T-helper 2 cell (primary cell): ENCODE measurements at places on chromosomes 5 and 9.

DNA sequence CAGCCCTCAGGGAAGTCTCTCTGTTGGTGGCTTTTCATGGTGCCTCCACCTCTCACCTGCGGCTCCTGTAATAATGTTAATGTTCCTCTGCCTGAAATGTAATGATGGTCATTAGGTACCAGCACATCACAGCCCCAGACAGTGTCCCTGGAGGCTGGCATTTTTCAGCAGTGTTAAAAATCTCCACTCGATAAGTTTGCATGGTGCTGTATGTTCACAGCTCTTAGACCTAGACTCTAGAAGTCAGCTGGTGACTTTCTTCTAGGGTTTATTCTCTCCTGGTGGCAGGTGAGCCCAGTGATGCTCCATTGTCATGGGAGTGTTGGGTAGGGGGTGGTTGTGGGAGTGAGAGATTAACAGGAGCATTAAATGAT, 53.1 kb downstream of the GPR107 start:
- no peak for DNase-seq

- no peak for DNase-seq
These were observed 25.2 kb downstream of the EMB start for GRCh38 chr5:50415912-50416311.

DNA sequence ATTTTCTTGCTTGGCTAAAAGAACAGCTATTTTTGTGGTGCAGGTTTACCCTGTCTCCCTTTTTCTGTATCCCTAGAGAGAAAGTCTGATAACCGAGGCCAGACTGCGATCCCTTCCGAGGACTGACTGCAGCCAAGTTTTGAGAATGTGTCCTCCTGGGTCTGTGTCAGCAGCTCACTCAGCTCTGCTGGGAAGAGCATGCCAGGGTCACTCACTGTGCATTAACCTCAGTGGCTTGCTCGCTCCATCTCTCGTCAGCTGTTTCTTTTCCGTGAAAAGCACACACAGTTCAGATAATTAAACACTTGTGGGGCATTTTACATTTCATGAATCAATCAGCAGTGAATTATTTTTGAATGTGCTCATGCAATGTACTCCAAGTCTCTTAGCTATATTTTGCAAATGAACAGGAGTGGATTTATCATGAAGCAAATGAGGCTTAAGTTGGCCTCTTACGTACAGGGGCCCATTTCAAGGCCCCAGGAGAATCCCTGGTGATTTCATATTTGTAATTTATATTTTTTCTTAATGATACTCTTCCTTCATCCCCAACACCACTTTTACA, 252.1 kb downstream of the SMARCA2 start:
- DNase-seq, result no peak

- DNase-seq, result peak; percentile 6
These were observed 11.6 kb upstream of the WHRN start for GRCh38 chr9:114516913-114517312.

GRCh38 chr5:154878642-154879335, 20.4 kb downstream of the CNOT8 start:
- DNase-seq, result no peak

DNA sequence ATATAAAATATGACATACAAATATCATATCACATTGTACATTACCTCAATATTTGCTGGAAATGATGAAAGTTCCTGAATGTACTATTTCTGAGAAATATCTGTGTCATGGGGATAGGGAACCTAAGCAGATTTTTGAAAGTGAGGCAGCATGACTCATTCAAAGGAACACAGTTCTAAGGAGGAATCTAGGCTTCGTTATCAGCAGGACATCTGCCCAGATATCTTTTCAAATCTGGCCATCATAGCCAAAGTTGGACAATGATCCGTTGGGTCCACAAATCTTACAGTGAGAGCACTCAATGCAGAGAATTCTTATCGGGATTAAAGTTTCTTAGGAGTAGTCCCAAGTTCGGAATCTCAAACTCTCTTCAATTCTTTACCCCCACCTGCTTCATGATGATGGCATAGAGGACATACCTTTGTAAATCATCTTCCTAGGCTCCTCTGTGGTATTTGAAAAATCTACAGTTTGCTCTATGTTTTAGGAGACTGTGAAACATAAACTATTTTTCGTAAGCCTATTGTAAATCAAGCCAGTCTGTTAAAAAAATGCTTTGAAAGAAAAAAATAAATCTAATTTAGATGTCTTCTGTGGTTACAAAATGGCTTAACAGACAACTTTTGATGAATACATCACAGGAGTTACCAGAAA, 29.4 kb upstream of the ALDH1A1 start:
- no peak for DNase-seq

DNA sequence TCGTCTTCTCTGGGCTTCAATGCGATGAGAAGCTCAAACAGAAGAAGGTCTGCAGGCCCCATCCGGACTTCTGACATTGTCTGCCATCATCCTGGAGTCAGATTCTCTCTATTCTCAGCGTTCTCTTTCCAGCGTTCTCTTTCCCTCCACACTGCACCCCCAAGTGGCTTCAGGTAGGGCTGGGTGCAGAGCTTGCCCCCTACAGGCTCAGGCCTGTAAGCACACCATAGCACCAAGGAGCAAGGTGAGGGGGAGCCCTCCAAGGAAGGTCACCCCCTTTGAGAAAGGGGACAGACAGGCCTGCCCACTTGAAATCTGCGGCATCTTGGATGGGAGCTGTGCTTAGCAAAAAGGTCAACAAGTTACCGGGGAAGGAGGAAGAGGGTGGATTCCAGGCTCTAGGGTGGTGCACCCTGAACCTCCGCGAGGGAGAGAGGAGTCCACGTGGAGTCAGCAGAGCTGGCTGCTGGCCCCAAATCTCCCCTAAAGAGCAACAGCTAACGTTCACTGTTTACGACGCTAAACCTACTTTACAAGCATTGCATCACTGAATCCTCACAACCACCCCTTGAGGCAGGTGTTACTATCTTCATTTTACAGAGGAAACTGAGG, 27.5 kb downstream of the GPX3 start:
- no peak for DNase-seq

- DNase-seq, result no peak
These were observed 25.7 kb upstream of the RFK start for GRCh38 chr9:76419782-76420380.

DNA sequence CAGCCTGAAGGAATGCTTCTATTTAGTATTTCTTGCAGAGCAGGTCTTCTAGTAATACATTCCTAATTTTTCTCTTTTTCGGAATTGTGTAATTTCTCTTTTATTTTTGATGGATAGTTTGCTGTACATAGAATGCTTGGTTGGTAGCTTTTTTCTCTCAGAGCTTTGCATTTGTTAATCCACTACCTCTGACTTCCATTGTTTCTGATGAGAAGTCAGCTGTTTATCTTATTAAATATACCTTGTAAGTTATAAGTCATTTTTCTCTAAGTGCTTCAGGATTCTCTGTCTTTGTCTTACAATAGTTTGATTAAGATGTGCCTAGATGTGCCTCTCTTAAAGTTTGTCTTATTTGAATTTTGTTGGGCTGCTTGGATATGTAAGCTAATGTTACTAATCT, 101.9 kb downstream of the HTR1A start:
- DNase-seq, result no peak

DNA sequence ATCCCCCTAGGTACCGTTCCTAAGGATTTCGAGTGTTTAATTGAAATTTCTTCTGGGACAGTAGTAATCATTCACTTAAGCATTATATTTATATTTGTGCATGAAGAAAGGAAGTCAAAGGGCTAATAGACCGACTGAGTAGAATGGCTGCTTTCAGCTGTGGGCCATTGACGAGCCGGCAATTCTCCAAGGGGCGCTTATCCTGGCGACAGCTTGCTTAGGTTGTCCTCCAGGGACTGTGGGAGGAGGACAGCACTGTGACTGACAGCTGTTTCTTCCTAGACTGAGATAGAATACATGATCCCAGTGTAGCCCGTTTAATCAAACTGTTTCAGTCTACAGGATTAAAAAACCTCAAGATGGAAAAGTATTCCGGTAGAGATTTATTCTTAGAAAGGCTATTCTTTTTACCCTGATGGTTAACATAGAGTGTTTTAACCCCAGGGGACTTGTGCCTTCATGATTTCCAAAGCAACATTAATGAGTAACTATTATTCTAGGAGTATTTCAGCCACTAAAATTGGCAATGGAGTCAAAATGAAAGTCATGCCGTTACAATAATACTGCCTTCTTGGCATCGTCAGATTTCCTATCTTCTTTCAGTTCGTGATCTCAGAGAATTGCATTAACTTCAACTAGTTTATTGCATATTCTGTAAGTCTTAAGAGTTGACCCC, 943.1 kb upstream of the WWC1 start:
- no peak for DNase-seq

DNA sequence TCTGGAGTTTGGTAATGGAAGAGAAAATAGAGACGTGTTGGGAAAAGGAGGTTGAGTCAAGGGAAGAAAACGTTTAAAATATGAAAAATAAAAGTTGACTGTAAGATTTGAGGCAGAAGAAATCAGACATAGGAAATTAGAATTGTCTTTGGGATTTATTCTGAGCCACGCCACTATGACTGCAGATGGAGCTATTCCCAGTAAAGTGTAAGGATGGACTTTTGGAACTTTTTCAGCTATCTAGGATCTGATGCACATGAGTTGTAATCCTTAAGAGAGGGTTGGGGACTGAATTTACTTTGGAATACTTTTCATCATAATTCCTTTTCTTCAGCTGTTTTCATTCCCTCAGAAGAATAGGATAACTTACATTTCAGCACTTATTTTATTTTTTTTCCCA, 336.7 kb downstream of the FAM170A start:
- DNase-seq, result no peak

- no peak for DNase-seq
These were observed 406.5 kb upstream of the EDIL3 start for GRCh38 chr5:84791138-84791537.

DNA sequence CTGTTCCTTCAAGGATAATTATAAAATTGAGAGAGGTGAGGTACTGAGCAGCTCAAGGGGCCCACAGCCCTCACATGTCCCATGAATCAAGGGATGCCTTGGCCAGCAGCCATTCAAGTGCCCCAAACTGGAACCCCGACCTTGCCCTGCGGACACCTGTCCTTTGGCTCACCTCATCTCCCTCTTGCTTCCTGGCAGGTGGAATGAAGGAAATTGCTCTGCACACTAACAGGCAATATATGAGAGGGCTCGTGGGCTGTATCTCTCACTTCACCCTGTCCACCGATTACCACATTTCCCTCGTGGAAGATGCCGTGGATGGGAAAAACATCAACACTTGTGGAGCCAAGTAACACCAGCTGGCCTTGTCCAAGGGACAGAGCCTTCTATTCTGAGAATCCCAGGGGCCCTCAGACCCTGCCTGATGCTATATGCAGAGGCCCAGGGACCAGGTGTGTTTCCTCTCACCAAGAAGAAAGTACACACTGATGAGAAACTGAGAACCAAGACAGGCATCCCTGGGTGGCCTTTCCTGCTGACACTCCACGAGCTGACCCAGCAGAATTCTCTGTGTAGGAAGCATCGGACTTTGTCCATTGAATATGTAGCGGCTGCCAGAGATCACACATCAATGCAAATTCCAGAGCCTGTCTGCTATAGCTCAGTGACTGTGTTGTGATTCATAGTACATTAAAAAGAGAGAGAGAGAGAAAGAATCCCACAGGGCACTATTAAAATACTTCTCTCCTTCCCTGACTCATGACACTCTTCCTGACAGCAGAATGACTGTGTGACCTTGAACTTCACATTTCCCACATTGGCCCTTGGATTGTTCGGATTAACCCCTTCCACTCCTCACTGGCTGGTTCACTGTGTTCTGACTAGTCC, 92.6 kb downstream of the LIFR start:
- DNase-seq, result no peak

DNA sequence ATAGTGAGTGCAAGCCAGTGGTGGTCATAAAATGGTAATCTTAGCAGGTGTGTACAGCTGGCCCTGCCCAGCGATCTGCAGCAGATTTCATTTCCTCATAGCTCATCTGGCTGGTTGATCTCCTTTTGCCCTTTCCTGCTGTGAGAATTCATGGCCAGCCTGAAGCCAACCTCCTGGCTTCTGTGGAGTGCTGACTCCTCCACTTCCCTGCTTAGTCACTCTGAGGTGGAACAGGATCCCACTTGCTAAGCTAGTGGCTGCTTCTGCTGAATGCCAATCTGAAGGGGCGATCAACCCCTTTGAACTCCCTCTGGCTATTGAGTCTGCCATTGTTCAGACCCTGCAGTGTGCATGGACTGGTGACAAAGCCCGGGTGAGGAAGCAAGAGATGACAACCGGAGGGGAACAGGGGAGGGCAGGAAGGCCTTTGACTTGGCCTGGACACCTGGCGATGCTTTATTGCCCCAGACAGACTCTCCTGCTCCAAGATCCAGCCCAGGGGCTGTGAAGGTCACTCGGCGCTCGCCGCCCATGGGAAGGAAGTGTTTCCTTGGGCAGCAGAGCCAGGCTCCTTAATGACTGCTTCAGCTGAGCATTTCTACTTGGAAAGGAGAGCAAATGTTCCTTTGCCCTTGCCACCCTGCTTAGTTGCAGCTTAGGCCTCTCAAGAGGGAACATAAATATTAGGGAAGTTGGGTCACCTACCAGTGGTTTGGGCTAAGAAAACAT, 341.1 kb downstream of the ZSWIM6 start:
- DNase-seq, result no peak

GRCh38 chr5:127832067-127832466, 128.9 kb downstream of the CCDC192 start:
- no peak for DNase-seq

DNA sequence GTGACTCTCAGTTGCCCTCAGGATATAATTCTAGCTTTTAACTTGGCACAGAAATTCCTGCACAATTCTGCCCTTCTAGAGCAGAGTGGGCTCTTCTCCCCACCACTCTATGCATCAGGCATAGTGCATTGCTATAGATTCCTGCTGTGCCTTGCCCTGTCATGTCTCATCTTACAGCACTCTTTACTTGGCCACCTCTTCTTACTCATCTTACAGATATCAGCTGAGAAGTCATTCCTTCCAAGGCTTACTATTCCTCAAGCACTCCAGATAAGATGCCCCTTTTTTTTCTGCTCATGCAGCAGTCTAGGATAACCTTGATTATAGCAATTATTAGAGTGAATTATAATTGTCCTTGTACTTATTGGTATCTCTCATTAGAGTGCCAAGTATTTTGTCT, 5.6 kb downstream of the FAM221B start:
- DNase-seq, result no peak

DNA sequence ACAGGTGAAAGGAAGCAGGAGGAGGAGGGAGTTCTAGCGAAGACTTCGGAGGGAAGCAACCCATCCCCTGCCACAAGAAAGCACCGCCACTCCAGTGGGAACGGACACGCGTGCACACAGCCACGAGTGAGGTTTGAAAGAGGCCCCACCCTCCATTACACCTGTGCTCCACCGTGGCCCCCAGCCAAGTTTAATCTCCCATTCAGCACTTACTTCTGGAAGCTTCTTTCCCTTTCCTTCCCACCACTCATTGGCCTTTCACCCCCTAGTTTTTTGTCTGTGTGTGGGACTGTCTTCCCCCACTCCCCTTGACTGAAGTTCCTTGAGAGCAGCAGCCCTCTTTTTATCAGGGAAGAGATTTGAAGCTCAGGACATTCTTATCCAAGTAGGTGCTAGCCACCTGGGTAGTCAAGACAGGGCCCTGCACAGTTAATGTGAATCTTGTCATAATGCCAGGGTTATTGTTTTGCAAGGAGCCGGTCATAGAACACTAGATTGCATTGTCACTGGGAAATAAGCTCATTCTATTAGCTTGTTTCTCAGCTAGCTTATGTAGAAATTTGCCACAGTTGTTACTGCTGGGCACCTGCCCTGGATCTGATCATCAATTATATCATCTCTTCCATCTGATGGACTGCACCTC, 256.0 kb downstream of the DOCK8 start:
- no peak for DNase-seq
